ENCODE measurements at places on chromosomes 2 and 18.
A peak's percentile ranks its signal among the peaks of the same experiment; 100 is the strongest.

DNA sequence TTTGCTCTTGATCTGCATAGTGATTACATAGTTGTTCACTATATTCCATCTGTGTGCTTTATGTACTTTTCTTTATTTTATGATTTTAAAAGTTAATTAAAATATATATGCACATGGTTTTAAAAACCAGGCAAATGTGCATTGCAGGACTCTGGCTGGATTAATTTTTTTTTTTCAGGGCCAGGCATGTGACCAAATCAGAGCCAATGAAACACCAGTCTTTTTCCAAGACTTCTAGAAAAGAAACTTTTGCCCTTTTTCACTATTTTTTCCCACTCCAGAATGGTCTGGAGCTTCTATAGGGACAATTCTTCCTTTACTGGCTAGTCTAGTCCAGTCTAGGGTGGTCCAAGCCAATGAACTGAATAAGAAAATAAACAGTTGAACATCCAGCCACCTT is 198.1 kb upstream of the FBXO11 start:
- no peak for DNase-seq

- DNase-seq = no peak
Observed at GRCh38 chr2:113112441-113112840, 15.0 kb upstream of the IL1RN start.

- no peak for DNase-seq
Observed at GRCh38 chr18:59062643-59063006, 77.1 kb upstream of the SEC11C start.

DNA sequence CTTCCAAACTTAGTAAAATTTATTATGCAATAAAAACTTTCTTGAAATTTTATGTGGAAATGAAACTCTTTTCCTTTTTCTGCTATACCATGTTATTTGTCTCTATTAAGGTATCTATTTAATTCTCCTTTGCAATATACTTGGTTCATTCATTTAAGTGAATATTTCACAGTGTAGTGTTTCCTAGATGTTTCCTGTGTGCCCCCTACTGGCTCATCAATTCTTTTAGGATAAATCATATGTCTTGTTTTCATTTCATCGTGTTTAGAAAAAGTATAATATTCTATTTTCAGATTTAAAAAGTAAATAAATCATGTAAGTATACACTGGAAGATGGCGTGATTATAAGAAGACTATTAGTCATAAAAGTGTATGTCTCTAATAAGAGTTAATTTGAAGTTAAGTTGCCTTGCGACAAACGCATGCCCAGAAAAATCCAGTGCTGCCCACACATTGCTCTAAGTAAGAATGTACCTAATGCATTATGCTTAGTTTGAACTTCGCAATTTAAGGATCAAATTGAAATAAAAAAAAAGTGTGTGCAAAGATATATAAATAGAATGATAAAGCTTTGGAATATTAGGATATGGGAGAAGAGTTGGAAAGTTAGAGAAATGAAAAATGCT is 525.4 kb downstream of the KCNJ3 start:
- peak; percentile 20 for DNase-seq

DNA sequence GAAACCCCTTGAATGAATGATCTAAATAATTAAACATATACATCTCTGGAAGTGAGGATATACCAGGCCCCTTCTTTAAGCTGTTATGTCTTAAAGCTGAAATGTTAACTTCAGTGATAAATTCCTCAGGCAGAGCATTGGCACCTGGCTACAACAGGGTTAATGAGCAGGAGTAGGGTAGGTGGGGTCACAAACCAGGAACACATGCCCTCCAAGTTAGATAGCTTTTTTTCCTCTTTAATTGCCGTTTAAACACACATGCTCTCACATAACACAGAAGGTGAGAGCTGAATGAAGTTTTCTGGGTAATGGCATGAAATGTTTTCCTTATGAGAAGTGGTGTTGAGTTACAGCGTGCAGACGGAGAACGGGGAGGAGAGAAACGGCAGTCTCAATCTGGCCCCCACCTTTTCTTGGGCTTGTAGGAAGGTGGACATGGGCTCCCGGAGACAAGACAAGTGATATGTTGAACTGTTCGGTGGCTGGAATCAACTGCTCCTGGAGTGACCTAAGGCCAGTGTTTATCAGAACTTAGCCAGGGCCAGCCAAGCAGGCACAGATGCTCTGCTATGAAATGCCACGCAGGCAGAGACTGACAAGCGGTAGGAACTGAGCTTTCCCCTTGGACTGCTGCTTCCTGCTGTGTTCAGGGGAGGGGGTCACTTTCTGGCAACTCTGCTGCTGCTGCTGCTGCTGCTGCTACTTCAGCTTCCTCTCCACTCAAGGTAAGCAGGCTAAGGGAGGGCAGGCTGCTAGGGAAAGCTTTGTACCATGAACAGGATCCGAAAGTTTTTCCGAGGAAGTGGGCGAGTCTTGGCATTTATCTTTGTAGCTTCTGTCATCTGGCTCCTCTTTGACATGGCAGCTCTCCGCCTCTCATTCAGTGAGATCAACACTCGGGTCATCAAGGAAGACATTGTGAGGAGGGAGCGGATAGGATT is at the start of gene GALNT5:
GALNT5 (plus strand) TSS at position 394 of the 941 bp plus-strand sequence; CDS start at position 772, 378 bp downstream.
- peak; percentile 74 for DNase-seq

GRCh38 chr2:20566331-20566730 is 84.6 kb downstream of the HS1BP3 start:
- DNase-seq = no peak

- no peak for DNase-seq
Observed at GRCh38 chr2:33946193-33946592, 347.1 kb upstream of the FAM98A start.

DNA sequence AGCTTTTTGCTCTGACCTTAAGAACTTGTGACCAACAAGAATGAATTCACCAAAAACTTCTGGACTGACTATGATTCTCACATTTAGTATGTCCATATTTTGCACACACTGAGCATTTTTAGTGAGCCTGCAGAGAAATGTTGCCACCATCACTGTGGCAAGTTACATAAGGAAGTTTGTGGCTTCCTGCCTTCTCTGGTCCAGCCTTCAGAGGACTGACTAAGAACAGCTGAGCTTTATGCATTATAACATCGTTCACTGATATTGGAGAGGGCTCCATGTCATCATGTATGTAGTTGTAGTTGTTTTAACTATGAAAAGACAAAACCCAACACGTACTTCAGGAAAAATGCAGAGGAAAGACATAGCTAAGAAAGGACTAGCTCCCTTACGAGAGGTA is 218.0 kb upstream of the CRIM1 start:
- no peak for DNase-seq

GRCh38 chr2:204361738-204362137 is 183.5 kb upstream of the PARD3B start:
- no peak for DNase-seq

DNA sequence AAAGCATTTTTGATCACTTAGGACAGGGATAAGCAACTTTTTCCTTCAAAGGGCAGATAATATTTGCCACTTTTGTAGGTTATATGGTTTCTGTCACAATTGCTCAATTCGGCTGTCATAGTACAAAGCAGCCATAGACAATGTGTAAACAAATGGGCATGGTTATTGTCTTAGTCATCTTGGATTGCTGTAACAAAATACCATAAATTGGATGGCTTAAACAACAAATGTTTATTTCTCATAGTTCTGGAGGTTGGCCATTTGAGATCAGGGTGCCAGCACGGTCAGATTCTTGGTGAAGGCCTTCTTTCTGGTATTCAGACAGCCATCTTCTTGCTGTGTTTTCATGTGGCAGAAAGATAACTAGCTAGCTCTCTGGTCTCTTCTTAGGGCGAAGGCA is 91.2 kb downstream of the TAF4B start:
- peak; percentile 16 for DNase-seq

DNA sequence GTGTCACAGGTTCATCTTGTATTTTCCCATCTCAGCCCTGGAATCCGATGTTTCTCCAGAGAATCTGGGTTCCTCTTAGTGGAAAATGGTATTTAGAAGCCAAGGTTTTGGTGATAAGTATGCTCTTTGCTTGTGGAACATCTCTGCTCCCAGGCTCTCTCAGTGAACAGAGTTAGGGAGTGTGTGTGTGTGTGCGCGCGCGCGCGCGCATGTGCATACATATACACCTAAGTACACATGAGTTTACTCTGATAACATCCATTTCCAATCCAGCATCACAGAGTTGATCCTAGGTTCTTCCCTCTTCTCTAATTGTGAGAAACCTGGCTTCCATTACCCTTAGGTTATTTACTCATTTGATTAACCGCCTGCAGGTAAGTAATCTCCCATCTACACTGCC is 41.7 kb downstream of the ABCG8 start:
- no peak for DNase-seq

- DNase-seq = no peak
Observed at GRCh38 chr18:9177031-9177430, 40.5 kb downstream of the ANKRD12 start.

DNA sequence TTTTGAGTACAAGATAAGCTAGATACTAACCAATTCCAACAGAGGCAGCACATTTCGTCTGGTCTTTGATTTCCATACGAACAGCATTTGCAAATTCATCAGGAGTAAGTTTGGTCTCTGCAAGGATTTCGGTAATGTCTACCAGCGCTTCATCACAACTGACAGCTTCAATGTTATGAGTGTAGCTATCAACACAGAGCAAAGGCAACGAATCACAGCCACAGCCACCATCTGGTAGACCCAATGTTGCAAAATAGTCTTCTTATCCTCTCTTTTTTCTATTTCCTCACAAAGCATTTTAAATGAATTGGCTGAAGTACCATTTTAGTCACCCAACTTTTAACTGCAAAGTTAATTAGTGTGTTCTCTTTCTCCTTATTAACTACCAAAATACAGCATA is 68.3 kb downstream of the REV1 start:
- peak; percentile 18 for DNase-seq

DNA sequence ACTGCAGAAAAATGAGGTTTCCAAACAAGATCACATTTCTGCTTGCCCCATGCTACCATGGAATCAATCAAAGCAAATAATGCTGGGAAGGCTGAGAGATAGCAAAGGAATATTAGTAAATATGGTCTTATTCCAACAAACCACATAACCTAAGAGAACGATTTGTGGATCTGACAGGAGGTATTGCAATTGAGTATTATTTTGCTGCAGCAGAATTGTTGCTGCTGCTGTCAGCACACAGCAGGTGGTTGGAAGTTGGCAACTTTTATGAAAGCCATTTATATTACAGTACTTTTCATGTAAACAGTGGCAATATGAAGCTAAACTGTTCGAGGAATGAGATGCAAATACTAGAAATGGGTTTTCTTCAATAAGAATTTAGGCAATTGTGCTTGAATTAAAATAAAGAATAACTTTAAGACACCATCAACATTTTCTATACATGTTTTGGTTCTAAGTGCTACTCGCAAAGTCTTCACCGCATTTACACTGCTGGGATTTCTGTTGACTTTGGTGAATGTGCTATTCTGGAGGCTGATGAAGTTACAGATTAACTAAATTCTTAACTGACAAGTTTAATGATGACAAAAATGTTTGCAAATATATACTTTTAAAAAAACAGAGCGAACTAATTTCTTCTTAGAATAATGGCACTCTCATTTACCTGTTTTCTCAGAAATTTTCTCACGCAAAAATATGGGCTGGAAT is 1285.7 kb downstream of the CNTNAP5 start:
- DNase-seq = no peak

DNA sequence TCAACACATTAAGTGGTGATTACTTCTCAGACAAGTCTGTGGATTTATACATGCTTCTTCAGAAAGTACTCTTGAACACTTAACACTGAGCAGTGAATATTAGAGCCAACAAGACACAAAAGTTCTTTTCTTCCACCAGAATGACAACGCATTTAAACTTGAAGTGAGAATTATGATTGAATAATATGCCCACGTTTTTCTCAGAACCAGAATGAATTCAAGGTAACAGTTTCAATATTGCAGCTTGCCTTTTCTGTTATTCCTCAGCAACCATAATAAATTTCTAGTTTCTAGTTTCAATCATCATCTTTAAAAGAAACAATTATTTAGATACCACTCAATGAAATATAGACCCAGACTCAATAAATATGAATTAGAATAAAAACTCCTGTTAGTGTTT is 547.0 kb downstream of the NUP35 start:
- DNase-seq = no peak

GRCh38 chr18:80108121-80108536 is 933 bp upstream of the ADNP2 start:
- no peak for DNase-seq

DNA sequence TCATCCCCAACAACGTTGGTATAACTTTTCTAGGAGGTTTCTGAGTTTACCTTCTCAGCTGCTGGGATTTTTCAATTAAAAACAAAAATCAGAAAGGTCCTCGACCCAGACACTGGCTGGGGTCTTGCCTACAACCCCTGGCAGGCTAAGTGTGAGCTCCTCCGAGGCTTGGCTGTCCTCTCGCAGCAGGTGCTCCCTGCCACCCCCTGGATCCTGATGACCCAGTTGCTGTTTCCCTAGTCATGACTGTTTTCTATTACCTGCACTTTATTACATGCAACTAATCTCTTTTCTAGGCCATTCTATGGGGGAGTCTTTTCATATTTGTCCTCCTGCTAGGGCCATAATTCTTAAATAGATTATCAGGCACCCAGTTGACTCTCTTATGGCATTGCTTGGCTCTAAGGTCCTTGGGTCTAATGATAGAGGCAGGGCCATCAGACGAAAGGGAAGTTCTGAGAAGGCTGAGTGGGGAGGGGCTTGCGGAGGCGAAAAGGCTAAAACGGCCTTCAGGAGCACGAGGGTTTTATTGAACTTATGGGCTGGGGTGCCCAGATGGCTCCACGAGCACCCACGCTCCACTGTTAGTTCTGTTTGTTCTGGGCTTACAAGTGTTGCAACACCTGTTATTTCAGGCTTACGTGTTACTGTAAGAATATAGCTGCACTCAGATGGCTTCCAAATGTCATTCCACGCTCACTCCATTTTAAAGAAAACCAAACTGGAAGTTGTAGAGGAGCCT is 166.0 kb downstream of the NCK2 start:
- DNase-seq = no peak

GRCh38 chr18:67511840-67512239 is 4.7 kb downstream of the DSEL start:
- no peak for DNase-seq

DNA sequence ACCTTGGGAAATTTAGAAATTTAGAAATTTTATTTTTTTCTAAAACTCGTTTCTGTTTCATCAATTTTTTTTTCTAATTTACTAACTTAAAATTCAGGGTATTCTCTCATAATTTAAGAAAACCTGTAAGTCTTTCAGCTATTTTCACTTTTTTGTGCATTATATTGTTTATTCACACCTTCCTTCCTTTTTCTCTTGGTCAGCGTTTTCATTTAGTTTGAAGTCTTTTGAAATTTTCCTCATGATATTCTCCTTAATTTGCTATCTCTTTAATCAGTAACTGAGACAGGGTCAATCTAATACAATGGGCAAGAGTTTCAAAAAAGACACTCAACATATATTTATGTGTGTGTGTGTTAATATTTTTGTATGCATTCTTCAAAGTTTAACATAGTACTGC is 50.5 kb upstream of the MSTN start:
- DNase-seq = no peak

All from epithelial cell of esophagus (primary cell).